ENCODE measurements at places on chromosomes 5 and 9. TPM values are rescaled to one million over a fixed set of nuclear protein-coding genes. Genes with fewer than 3 reads are reported as not detected.

DNA sequence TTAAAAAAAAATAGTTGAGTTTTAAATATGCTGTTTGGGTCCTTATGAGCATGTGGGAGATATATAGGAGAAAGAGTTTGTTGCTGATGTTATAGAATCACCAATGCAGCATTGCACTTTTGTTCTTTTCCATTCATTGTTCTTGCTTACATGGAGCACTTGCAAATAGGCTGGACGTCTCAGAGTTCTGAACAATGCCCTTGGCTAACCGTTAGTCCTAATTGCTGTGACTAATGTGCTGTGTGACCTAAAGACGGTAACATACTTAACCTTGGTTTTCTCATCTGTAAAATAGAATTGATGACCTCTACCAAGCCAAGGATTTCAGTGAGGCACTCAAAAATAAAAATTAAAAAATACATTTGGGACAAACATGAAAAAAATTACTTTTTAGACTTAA is 29.8 kb downstream of the PIK3R1 start:
- no peak for DNase-seq

MOB3B gene
- 8.1 TPM for polyA plus RNA-seq

SH2D3C gene
- polyA plus RNA-seq, result 4.2 TPM

ISCA1 gene
- polyA plus RNA-seq, result 43.7 TPM

All from GM23338 (cell line).